ENCODE measurements at places on chromosomes 5 and 9. TPM values are rescaled to one million over a fixed set of nuclear protein-coding genes. Genes with fewer than 3 reads are reported as not detected.

- DNase-seq: no peak
Observed at GRCh38 chr9:105376893-105377292, 70.9 kb upstream of the FSD1L start.

- no peak for DNase-seq
Observed at GRCh38 chr9:109313351-109313750, 7.5 kb downstream of the EPB41L4B start.

DNA sequence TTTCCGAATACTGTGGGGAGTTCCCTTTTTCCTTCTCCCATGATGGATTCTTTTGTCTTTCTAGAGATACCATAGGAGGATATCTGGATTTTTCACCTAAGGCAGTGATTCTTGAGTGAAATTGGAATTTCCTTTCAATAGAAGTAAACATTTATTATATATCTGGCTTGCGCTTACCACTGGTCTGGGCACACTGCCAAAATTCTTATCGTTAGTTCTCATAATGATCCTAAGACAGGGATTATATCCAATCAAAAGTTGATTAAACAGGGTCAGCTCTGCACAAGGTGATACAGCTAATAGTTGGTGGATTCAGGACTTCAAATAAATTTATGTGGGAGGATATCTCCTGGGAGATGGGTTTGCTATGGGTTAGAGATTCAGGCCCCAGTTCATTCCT, 9.6 kb downstream of the TLE4 start:
- DNase-seq: no peak

DNA sequence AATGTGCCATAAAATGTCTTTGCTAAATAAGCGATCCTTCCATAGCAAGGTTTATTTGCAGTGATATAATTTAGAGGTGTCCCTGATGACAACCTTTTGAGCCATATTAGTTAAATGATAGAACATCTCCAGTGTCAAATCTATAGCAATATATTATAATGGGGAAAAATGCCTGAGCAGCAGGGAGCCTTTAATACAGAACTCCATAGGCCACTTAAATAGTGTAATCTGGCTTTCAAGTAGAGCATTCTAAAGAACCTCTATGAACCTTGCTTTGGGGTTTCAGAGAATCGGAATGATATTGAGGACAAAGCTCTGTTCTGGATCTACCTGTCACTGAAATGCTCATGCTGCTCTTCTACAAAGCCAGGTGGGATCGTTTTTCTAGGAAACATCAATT, 96.7 kb upstream of the MEF2C start:
- no peak for DNase-seq

GADD45G gene
- 1.1 TPM for polyA plus RNA-seq

- no peak for DNase-seq
Observed at GRCh38 chr5:139901986-139902385, 106.4 kb downstream of the PSD2 start.

PROB1 gene
- 0.10 TPM for polyA plus RNA-seq

CATSPER3 gene
- polyA plus RNA-seq: 0.15 TPM

GRCh38 chr5:140142856-140143255, 17.1 kb downstream of the IGIP start:
- no peak for DNase-seq

CNTFR gene
- not detected for polyA plus RNA-seq

DNA sequence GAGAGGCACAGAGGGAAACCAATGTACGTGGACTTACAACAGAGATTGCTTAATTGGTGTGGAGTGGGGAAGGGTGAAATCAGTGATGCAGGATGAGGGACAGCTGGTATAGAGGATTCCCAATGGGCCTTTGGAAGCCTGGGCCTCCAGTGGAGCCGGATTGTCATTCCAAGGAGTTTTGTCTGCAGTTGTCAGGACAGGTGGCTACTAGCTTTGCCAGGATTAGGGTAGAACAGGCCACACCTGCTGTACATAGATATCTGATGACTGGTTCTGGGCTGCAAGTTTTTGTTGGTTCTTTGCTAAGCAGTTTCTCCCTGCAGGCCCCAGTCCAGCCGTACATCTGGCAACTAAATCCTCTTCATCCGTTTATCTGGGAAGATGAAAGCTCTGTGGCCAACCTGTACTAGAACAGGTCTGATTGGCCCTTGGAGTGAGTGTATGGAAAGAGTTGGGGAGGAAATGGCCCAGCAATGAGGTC, 4.2 kb downstream of the SKP2 start:
- no peak for DNase-seq

PCDHB7 gene
- not detected for polyA plus RNA-seq

ANKRD18B gene
- not detected for polyA plus RNA-seq

KIF20A gene
- not detected for polyA plus RNA-seq
